Kasumi-1 (cell line): ENCODE measurements at places on chromosomes 2 and 18.

DNA sequence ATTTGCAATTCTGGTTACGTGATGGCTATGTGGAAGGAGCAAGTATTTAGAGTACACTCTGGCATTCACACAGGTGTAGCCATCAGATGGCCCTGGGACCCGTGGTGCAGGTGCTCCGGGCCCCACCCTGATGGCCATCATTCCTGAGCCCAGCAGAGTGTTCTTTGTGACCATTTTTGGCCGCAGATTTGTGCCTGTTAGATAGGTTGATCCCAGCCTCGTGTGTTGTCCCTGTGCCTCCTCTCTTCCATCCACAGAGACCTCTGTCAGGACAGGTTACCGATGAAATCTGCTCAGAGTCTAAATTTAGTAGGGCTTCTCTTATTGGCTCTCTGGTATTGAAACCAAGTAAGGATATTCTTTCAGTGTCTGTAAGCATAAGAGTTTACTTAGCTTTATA, 33.9 kb downstream of the MAPRE2 start:
- no peak for DNase-seq

DNA sequence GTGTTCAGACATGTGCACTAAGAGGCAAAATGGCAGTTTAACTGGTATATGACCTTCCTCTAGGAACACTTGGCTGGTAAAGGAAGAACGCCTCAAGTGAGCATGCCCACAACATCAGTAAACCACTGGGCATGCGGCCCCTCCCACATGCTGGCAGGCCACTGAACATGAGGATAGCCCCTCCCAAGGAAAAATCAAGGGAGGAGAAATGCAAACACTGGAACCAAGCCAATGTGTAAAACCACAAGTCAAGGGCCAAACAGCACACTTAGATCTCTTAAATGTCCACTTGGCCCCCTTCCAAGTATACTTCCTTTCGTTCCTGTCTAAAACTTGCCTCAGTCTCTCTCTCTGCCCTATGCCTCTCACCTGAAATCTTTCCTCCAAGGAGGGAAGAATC, 980.8 kb downstream of the TSN start:
- DNase-seq, result no peak

GRCh38 chr2:130344578-130344977, 1.9 kb downstream of the IMP4 start:
- DNase-seq, result no peak

DNA sequence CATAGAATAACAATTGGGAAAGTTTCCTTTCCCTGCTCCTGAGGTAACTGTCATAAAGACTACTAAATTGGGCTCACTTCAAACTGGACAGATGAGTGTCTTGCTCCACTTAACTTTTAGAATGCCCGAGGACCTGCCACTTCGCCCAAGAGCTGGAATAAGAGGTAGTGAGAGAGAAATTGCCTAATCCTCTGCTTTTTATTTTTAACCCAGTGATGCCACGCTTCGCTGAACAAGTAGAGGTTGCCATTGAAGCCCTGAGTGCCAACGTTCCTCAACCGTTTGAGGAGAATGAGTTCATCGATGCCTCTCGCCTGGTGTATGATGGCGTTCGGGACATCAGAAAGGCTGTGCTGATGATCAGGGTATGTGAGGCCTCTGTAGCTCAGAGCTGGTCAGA, 269.4 kb upstream of the LRRTM1 start:
- DNase-seq, result no peak

GRCh38 chr2:234476766-234477165, 20.1 kb downstream of the ARL4C start:
- DNase-seq, result no peak

- no peak for DNase-seq
These were observed 376.9 kb upstream of the TMEFF2 start for GRCh38 chr2:192571636-192572035.

DNA sequence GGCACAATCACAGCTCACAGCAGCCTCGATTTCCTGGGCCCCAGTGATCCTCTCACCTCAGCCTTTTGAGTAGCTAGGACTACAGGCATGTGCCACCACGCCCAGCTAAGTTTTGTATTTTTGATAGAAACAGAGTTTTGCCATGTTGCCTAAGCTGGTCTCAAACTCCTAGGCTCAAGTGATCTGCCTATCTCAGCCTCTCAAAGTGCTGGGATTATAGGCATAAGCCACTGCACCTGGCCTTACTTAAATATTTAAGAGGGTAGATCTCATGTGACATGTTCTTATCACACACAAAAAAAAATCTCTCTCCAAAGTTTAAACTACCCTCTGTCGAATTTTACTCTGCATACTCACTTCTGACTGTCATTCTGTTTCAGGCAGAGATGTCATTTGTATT, 75.4 kb upstream of the CHRNA1 start:
- no peak for DNase-seq

- peak; percentile 45 for DNase-seq
These were observed 174.0 kb downstream of the SMAD2 start for GRCh38 chr18:47756364-47757016.

DNA sequence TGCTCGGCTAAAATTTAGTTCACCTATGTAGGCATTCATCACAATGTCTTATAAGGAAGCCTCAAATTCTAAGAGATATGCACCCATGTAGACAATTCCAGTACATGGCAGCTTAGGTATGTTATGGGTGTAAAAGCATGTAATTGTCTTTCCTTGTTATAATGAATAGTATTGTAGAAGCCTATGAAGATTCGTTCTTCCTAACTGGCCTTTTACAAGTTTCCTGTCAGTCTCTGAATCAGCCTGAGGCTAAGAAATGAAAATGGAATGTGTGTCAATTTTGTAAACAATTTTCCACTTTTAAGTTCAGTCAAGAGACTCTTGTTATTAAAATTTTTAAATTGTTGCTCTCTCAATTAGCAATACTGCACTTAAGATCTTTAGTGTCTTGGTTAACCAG, 189.9 kb upstream of the GALNT5 start:
- no peak for DNase-seq

DNA sequence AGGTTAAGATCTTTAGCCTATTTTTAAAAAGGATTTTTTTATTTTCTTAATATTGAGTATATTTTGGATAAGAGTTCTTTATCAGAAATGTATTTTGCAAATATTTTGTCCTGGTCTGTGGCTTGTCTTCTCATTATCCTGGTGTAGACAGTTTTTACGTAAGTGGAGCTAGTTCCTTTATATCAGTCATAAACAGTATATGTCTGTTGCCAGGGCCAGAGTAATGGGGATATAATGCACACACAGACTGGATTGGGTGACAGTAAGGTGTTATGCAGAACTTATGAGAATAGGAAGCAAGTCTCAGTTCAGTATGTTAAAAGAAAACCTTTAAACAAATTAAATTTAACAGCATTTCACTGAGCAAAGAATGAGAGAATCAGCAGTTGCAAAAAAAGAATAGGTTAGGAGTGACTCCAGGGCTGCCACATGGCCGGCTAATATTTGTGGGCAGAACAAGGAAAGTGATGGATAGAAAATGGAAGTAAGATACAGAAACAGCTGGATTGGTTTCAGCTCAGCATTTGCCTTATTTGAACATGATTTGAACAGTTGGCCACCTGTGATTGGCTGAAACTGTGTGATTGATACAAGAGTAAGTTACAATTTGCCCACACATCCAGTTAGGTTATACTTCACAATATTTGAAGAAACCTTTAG, 61.1 kb upstream of the ZNG1B start:
- no peak for DNase-seq

GRCh38 chr2:145807554-145807953, 1287.6 kb upstream of the ZEB2 start:
- DNase-seq, result no peak

DNA sequence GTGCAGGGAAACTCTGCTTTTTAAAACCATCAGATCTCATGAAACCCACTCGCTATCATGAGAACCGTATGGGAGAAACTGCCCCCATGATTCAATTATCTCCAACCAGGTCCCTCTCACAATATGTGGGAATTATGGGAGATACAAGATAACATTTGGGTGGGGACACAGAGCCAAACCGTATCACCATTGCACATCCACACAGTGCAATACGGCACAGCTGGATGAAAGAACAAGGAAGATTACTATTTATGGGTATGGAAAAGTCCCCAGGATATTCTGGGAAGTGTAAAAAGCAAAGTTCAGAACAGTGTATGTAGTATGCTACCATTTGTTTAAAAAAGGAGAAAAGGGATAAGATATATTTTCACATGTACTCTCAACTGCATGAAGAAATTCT, 290.1 kb downstream of the PIK3C3 start:
- no peak for DNase-seq

DNA sequence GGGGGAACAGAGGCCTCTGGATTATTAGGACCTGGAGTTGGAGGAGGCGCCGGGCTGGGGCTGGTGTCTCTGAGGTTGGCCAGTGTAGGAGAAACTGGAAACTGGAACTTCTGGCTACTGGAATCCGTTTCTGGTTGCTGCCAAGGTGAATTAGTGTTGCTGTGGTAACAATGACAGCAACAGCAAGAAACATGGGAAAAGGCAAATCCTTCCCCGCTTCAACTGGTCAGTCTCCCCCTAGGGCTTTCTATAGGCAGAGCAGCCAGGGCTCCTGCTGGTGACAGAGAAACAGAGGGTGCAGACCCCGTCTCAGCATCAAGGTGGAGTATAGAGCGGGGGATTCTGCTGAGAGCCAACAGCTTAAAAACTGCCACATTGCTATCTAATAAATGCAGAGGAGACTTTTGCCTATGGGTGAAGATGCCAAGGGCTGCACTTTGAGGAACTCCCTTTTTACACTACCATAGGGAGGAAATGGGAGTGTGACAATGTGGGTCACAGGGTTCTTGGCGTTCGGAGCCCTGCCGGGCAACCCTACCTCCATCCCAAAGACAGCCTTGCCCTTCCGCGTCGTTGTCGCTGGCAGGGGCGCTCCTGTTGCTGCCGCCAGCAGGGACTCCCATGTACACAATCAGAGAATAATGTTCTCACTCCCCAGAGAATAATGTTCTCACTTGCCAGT, 81.4 kb upstream of the CABLES1 start:
- peak; percentile 56 for DNase-seq

GRCh38 chr2:28544405-28544921, 48.6 kb downstream of the PLB1 start:
- DNase-seq, result no peak

GRCh38 chr18:79924814-79925731, 26.4 kb downstream of the SLC66A2 start:
- no peak for DNase-seq

DNA sequence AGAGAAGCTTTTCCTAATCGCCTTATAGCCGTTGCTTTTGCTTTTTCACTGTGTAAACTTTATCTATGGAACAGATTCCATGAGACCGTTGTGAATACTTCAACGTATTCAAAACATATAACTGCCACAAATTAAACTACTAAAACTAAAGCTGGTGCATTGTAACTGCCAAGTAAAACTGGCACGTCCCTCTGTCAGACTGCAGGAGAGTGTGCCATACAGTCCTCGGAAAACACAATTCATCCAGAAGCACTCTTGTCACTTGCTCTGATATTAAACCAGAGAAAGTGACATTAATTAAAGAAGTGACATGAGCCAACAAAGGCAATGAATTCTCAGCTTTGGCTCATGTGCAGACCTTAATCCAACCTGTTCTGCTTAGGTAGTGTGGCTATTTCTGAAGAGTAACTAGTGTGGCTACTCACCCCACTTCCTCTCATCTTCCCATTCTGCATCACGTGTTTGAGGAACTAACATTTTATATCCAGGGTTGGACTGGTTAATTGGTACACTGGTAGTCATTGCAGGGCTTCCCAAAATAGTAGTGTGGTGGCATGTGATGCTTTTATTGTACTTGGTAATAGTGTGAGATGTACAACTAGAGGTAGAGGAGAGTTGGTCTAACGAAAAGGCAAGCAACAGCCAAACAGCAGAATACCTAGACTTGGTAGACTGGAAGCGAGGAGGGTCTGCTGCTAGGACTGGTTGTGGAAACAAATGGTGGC, 9.7 kb downstream of the VRK2 start:
- no peak for DNase-seq

- no peak for DNase-seq
These were observed 20.5 kb upstream of the TGFA start for GRCh38 chr2:70574109-70574508.

- no peak for DNase-seq
These were observed 153.8 kb downstream of the MAP2 start for GRCh38 chr2:209577376-209578357.

DNA sequence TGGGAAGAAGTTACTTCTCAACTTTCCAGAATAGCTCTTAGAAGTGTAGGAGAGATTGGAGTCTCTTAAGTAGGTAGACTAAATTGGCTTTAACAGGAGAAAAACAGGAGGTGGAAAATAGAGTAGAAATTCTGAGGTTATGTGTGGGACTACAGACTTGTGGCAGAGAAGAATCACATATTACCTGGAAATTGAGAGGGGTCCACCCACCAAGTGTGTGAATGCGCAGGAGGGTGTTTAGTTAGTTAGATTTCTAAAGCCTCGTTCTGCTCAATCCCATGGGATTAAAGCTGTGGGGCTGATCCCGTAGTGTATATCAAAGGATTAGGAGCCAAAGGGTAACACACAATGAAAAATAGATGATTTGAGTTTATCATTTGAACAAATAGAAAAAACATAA, 319.1 kb downstream of the TRIB2 start:
- DNase-seq, result no peak

DNA sequence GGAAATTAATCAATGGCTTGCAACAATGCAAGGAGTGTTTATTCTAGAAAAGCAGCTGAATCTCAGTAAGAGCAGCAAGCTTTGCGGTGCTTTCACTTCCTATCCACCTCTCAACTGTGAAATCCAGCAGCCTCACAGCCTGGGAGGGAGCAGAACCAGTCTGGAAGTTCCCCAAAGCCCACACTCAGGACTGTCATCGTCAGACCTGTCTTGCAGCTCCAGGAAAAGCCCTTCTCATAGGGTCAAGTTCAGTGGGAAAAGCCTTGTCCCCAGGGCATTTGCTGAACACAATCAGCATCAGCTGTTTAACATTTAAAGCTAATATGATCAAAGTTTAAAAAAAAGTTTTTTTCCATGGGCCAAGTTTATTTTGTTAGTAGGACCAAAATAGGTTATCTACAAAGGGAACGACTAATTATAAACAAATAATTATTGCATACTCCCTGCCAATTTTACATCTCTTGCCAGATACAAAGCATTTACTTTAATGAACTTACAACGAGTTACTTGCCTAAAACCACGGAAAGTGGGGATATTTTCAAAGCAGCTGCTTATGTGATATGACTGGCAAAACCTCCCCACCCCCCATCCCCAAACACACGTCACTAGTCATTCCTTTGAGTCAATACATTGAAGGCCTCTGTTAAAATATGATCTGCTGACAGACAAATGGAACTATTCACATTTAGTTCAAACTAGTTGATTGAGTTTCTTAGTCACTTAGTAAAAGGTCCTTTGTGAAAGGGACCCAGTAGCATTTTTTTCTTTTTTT, 36.8 kb downstream of the PARD6G start:
- no peak for DNase-seq

GRCh38 chr2:50133766-50134165, 898.2 kb downstream of the NRXN1 start:
- no peak for DNase-seq

DNA sequence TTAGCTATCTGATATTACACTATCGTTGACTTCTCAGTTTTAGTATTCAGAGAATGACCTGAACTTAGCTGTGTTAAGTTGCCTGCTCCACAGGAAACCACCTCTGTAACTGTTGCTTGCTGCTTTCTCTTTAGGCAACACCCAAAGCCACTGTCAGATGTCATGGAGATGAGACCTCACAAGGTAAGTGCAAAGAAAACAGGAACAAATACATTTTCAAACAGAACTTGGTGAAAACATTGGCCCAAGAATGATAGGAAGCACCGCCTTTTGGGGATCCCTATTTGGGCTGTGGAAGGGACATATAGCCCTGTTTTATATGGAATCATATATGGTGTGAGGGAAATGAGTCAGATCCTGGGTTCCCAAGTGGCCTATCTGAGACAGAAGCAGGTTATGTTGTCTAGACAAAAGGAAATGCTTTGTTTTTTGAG, 143.4 kb downstream of the UBE2E3 start:
- DNase-seq, result peak; percentile 76

GRCh38 chr2:182954789-182955188, 83.5 kb downstream of the NCKAP1 start:
- DNase-seq, result no peak
